IPS DF 6.9 (cell line): ENCODE measurements at places on chromosomes 4 and X.

DNA sequence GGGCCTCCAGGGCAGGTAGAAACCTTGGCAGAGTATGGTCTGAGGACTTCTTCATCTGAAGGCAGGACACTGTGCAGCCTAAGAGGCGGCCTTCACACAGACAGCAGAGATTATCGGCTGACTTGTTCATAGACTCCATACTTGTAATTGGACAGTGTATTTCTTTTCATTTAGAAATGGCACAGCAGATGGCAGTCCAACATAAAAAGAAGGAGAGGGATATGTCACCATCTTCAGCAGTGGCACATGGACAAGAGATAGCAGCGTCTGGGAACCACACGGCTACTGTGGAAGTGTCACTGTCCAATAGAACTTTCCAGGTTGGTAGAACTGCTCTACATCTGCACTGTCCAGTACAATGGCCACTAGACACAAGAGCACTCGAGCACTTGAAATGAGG is 21.7 kb upstream of the GEMIN8 start:
- H3K27me3 ChIP-seq, result no peaks in the 10 kb centered on the region
- no peaks in the 10 kb centered on the region for H3K36me3 ChIP-seq
- no peak overlapping the region for H3K4me3 ChIP-seq
- H3K27ac ChIP-seq, result no peak overlapping the region
- H3K4me1 ChIP-seq, result no peaks in the 10 kb centered on the region
- DNase-seq, result no peak

- no peaks in the 10 kb centered on the region for H3K27me3 ChIP-seq
- H3K4me3 ChIP-seq, result no peak overlapping the region
- no peak for DNase-seq
- no peaks in the 10 kb centered on the region for H3K4me1 ChIP-seq
These were observed 8.5 kb upstream of the GPR50 start for GRCh38 chrX:151167791-151168345.

- no peaks in the 10 kb centered on the region for H3K27me3 ChIP-seq
- no peaks in the 10 kb centered on the region; the same call in 1 of the 2 replicates for H3K4me1 ChIP-seq
- no peak for DNase-seq
- no peak overlapping the region for H3K4me3 ChIP-seq
- H3K36me3 ChIP-seq, result no peaks in the 10 kb centered on the region
These were observed 79.3 kb downstream of the NHSL2 start for GRCh38 chrX:71989768-71990426.

DNA sequence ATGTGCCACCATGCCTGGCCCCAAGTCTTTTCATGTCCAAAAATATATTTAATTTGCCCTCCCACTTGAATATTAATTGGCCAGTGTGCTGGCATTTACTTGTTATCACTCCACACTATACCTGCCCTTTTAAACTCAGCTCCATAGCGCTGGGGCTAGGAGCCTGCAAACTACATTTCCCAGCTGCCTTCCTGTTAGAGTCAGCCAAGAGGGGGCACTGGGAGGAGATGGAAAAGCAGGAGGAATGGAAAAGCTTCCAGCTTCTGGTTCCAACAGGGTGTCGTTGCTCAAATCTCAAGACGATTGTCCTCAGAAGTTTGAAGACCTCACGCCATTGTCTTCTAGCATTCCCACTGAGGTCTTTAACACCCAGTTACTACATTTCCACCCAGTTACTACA is 315.5 kb downstream of the BCOR start:
- no peaks in the 10 kb centered on the region for H3K36me3 ChIP-seq
- H3K4me1 ChIP-seq, result no peaks in the 10 kb centered on the region; the same call in 1 of the 2 replicates
- no peak for DNase-seq
- H3K4me3 ChIP-seq, result no peak overlapping the region
- no peak overlapping the region for H3K27ac ChIP-seq

- no peak overlapping the region for H3K4me3 ChIP-seq
- DNase-seq, result no peak
- no peaks in the 10 kb centered on the region for H3K4me1 ChIP-seq
- H3K36me3 ChIP-seq, result no peaks in the 10 kb centered on the region
- no peaks in the 10 kb centered on the region for H3K27me3 ChIP-seq
These were observed 116.3 kb downstream of the SHROOM4 start for GRCh38 chrX:50697691-50698090.

- H3K4me3 ChIP-seq, result no peak overlapping the region
- no peaks in the 10 kb centered on the region for H3K4me1 ChIP-seq
- H3K27ac ChIP-seq, result no peak overlapping the region
- no peak for DNase-seq
- no peaks in the 10 kb centered on the region for H3K36me3 ChIP-seq
These were observed 457.2 kb downstream of the NLGN4X start for GRCh38 chrX:5771441-5771840.

DNA sequence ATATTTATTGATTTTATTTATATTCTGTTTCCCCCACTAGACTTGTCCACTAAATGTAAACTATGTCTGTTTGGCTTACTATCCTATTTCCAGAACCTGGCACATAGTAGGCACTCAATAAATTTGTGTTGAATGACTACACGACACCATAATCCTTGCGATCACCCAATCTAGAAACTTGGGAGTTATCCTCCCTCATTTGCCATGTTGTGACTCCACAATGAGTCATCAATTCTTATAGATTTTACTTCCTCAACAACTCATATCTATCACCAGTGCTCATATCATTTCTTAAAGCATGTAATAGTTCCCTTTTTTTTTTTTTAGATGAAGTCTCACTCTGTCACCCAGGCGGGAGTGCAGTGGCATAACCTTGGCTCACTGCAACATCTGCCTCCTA is 39.9 kb upstream of the VAMP7 start:
- no peak overlapping the region for H3K27ac ChIP-seq
- no peaks in the 10 kb centered on the region for H3K27me3 ChIP-seq
- no peak for DNase-seq
- no peak overlapping the region for H3K4me3 ChIP-seq
- H3K4me1 ChIP-seq, result no peaks in the 10 kb centered on the region

DNA sequence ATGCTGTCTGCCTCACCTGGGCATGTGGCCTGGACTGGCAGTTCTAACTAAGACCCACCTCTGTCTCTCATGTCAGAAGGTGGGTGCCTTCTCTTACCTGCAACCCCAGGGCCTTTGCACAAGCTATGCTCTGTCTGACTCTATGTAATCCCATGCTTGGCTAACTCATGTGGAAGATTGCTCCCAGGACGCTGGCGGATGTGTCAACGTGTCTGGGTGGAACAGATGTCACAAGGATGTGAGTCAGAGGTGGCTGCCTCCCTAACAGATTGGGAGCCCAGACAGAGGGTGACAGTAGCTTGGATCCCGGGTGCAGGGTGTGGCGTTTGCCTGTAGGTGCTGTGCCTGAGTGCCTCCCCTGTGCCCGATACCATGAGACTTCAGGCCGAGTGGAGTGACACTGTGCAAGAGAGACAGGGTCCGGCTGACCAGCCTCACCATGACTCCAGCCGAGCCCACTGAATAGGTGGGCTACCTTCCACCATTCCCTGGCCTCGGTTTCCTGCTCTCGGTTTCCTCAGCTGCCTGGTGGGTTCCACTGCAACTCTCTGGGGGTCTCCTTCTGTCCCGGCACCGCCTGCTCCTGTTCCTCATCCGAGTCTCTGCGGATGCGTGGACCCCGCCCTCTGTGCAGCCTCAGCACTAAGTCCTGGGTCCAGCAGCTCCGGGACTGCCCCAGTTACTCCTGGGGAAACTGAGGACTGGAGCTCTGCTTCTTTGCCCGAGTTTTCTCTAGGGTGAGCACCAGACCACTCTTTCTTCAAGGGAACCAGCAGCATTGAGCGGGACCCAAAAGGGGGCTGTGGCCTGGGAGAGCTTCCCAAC is 11.0 kb downstream of the SH3BP2 start:
- no peak overlapping the region for H3K27ac ChIP-seq
- no peak for DNase-seq
- peaks cover 3% of the 10 kb centered on the region; the same call in 1 of the 2 replicates for H3K4me1 ChIP-seq
- no peaks in the 10 kb centered on the region for H3K27me3 ChIP-seq
- H3K4me3 ChIP-seq, result no peak overlapping the region

GRCh38 chr4:108559911-108560310 is 60.5 kb upstream of the RPL34 start:
- no peak for DNase-seq
- H3K4me1 ChIP-seq, result no peaks in the 10 kb centered on the region
- H3K27me3 ChIP-seq, result no peaks in the 10 kb centered on the region
- no peak overlapping the region for H3K27ac ChIP-seq
- H3K36me3 ChIP-seq, result no peaks in the 10 kb centered on the region
- no peak overlapping the region for H3K4me3 ChIP-seq

- no peak overlapping the region for H3K27ac ChIP-seq
- H3K27me3 ChIP-seq, result peaks cover 44% of the 10 kb centered on the region
- peak overlapping the region; percentile 31; the same call in 1 of the 2 replicates for H3K4me3 ChIP-seq
- no peaks in the 10 kb centered on the region for H3K36me3 ChIP-seq
These were observed 5.2 kb upstream of the ARX start for GRCh38 chrX:25020905-25021449.
